ENCODE measurements at places on chromosomes 2 and 18. TPM values are rescaled to one million over a fixed set of nuclear protein-coding genes. Genes with fewer than 3 reads are reported as not detected.

FOXI3 gene
- total RNA-seq, result 0.03 TPM

SLC23A3 gene
- total RNA-seq, result 0.75 TPM

LIMS3 gene
- not detected for total RNA-seq

RNMT gene
- total RNA-seq, result 16.4 TPM

NEU4 gene
- 0.28 TPM for total RNA-seq

Data from A549 treated with dexamethasone at 1 μM for 4 hours (cell line).